NCI-H510A (cell line): ENCODE measurements at places on chromosomes 7 and 10.

DNA sequence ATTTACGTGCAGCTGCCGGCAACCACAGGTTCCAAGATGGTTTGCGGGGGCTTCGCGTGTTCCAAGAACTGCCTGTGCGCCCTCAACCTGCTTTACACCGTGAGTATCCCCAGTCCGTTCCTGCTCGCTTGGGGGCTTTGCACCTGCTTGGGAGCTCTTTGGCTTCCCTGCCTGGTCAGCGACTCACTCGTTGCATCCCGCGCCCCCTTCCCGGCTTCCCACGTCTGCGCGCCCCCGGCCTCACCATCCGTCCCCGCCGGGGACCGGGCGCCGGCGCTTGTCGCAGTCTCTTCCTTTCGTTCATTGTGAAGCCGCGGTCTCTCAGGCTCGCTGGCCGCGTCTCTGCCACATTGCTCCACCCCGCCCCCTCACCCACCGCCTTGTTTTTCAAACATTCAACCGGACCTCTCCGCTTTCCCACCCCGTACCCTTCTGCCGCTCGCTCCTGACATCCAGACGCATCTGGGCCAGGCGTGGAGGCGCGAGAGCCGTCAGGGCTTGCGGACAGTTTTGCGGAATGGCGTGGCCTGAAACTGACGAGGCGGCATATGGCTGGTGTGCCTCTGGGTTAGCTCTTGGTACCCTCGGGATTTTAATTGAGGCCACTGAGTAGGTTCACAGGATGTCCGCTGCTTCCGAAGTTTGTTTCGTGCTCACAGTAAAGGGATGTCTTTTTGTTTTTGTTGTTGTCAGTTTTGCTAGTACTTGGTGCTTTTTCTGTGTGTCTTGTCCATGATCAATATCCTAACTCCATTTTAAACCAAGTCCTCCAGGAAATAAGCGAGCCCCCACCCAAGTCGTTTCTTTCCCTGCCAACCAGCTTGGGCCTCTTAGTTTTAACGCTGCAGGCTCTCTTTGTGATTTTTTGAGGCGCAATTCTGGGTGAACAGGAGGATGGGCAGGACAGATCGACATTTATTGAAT lies 639 bp downstream of the TSPAN13 start:
- DNase-seq, result peak; percentile 25

- no peak for DNase-seq
Measured at GRCh38 chr10:122286867-122287266, 15.8 kb downstream of the BTBD16 start.

DNA sequence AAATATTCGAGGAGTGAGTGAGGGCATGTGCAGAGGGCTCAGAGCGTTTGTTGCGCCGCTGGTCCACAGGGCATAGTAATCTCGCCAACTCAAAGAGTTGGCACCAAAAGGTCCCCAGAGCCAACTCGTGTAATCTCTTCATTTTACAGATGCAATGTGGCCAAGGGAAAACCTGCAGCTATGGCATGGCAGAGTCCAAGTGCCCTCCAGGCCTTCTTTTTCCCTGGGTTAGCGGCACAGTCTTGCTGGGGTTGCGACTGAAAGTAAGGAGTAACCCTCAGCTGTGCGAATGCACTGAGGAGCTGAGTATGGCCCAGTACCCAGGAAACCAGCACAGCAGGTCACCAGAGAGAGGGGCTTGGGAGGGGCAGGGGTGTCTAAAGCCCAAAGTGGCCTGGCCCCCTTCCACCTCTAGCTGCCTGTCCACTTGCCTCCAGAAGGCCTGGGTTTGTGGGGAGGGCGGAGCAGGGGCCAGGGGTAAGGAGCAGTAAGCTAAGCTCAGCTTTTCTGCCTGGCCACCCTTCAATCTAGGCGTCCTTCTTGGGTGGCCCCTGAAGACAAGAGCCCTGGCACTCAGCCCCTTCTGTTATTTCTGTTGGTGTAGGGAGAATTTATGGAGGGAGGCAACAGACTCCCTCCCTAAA lies 3.3 kb upstream of the GAD2 start:
- DNase-seq, result no peak

DNA sequence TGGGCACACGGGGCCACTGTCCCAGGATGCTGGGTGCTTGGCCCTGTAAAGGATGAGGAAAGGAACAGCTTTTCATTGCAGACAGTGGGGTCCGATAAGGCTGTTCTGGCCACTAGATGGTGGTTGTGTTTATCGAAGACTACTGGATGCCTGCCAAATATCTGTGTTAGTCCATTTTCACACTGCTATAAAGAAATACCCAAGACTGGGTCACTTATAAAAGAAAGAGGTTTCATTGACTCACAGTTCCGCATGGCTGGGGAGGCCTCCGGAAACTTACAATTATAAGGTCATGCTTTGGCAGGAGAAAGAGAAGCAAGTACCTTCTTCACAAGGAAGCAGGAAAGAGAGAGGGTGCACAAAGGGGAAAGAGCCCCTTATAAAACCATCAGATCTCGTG lies 32.2 kb upstream of the GARS1 start:
- peak; percentile 2 for DNase-seq

DNA sequence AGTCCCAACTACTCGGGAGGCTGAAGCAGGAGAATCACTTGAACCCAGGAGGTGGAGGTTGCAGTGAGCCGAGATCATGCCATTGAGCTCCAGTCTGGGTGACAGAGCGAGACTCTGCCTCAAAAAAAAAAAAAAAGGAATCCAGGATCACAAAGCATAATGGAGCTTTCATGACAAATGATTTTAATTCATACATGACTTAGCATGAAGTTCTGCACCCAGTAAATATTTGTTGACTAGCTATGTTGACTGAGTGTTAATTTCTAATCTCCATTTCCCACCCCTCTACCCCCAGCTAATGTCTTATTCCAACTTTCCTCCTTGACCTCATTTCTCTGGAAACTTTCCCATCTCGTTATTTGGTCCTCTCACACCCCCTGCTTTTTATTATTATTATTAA lies 53.3 kb downstream of the ATOH7 start:
- DNase-seq, result no peak

DNA sequence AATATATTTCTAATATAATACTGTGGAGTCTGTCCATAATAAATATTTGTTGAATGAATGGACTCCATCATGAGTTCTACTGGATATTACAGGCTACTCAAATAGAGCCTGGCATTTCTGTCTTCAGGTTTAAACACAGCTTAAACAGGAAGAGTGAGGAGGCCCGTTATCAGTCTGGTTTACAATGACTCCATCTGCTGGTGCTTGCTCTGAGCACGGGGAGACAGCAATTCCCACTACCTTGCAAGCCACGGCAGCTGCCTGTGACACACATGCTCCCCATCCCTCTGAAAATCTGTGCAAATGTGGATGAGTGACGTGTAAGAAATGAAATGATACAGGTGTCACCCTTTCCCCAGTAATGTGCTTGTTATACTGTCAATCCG lies 293.5 kb upstream of the IMMP2L start:
- no peak for DNase-seq

DNA sequence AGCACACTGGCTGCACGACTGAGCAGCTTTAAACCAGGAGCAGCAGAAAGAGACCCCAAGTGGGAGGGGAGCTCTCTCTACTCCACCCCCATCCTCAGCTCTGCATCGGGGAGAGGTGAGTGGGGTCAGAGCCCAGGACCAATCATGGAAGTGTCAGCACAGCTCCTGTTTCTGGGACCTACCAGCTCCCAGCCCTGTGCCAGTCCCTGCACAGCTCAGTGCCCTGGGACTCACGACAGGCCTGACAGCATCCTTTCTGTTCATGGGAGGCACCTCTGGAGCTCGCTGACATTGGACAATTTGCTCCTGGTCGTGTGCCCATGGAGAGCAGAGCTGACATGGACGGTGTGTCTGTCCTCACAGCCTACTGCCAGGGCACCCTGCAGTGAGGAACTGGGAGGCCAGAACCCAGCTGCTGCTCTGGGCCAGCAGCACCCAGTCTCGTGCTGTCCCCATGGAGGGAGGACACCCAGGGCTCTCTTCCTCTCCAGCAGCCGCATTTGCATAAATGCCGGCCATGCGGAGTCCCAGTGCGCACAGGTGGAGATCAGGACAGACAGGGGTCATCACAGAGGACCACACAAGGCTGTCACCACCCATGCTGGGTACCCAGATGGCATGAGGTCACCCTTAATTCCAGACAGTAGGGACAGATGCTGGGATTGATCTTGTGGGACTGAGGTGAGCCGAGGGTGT lies 45.9 kb upstream of the MSMB start:
- no peak for DNase-seq

GRCh38 chr10:78471326-78471722 lies 437.7 kb downstream of the RPS24 start:
- DNase-seq, result no peak

DNA sequence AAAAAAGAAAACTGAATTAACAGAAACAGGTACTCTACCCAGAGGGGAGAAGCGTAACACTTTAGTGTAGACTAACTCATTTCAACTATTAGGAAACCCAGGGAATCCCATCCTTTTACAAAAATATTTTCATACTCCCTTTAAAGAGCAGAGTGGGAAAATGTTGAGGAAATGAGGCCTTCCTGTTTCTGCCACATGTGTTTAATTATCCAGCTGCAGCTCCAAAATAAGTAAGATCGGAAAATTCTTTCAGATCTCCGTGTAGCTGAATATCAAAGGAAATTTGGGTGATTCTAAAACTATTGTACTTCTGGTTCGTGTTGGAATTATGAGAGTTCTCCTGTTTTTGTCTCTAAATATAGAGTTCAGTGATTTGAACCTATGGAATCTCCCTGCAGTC lies 58.0 kb upstream of the CAV2 start:
- no peak for DNase-seq

DNA sequence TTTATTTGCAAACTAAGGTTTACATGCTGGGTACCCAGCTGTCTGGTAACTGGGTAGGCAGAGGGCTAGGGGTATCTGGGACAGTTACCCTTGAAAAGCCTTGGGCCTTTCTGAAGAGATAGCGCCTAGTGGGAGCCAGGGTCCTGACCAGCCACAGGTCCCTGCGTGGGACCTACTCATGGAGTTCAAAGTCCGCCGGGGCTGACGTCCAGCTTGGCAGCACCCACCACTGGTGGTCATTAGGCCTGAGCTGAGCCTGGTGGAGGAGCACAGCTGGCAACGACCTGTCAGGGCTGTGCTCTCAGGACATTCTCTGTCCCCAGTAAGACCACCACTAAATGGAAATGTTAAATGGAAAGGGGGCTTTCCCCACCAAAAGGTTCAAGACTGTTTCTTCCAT lies 20.0 kb downstream of the GUSB start:
- DNase-seq, result no peak

DNA sequence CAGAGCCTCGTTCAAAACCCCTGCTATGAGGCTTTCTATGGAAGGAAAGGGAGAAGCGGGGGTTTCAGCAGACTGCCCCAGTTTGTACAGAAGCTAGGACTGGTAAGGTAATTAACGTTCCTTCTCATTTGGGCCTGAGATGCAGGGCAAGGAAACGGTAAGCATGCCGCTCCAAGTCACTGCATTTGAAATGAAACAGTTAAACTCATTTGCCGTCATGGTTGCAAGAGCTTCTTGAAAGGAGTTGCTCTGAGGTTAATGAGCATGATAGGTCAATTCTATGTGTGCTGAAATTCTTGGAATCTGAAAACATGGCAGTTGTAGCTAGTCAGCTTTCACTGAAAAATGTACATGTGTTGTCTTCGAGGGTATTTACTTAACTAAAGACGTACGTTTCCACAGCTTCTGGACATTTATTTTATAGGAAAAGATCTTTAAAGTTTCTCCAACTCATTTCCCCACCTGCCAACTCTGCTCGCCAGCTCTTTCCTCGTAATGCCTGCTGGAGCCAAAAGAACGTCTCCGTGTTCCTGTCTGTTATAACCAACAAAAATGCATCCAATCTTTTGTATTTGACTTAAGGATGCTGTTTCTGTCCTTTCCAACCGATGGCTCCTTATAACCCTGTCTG lies 73.3 kb downstream of the ADAM12 start:
- no peak for DNase-seq

DNA sequence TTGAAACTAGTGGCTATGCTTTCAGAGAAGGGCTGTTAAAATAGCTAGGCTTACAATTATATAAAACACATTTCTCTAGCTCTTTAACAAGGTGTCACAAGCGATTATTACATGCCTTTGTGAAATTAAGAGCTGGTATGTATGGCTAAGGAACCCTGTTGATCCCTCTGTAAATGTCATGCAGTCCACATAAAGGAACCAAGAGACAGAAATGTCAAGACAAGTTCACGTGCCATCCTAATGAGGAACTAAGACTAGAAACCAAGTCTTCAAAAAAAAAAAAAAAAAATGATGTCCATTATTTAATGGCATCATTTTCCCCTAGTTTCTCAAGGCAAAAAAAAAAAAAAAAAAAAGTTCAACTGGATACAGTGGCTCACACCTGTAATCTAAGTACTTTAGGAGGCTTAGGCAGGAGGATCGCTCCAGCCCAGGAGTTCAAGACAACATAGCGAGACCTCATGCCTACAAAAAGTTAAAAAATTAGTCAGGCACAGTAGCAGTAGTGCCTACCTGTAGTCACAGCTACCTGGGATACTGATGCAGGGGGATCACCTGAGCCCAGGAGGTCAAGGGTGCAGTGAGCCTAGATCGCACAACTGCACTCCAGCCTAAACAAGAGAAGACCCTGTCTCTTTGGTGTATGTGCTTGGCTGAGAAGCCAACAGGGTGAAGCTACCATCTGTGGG lies 63.4 kb downstream of the SRPK2 start:
- no peak for DNase-seq

DNA sequence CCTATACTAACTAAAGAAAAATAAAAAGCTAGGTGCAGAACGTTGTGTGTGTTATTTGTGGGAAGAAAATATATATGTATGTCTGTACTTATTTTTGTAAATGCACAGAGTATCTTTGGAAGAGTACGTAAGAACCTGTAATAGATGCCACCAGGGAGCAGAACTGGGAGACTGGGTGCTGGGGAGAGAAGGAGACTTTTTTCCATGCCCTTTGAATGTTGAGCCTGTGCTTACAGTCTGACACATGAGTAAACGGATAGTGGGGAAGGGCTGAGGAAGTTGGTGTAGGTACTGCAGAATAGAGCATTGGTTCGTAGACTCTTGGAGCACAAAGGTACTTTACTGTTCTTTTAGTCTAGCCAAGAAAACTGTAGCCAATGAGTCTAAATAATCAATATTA lies 1.3 kb upstream of the SCRN1 start:
- no peak for DNase-seq

DNA sequence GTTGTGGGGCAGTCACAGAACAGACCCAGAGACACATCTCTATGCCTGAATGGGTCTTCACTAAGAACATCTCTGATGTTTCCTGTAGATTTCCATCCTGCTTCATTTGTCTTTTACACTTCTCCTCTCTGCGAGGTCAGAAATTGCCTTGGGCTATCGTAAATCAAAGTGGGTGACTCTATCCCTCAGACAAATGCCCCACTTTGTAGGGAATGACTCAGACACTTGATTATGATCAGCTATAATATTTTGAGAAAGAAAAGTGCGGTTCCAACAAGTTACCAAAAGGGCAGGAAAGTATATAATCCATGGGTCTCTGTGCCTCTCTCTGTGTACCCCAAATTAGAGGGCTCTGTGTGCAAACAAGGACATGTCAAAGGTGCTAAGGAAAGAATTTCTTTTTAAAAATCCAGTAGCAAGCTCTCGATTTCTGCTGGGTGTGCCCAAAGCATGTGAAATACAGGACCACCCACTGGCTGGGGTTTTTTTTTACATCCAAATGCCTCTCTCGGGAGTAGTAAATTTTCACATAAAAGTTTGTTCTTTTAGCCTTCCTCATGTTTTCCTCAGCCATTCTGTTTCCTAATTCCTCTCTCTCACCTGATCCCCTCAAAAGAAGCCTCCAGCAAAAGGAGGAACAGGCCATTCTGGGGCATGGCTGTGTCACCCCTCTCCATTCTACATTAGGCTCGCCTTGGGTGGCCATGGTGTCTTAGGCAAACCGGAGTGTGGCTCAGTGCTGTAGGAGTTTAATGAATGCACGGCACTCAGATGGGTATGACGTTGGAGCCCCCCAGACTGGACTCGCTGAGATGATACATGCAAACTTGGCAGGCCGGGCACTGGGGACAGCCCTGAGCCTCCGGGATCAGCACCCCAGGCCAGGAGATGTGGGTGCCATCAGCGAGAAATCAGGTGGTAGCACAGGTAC lies 6.3 kb upstream of the OPN4 start:
- DNase-seq, result no peak
